Activated T-helper 1 cell treated with Interleukin-2 at 50 U/mL for 16 hours (primary cell): ENCODE measurements at places on chromosomes 6 and 20.

DNA sequence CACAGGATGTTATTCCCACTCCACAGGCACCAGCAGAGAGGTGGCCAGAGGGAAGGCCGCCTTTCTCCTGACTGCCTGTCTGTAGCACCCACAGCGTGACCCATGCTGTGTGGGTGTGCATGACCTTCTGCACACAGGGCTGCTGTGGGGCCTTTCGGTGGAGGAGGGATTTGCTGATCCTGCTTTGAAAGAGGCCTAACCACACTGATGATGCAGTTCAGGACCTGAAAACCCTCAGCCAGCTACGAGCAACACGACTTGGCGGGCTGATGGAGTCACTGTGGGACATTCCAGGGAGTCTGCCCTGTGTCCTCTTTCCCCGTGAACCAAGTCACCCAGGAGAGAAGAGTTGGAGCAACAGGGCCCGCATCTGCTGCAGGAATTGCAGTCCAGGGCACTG is 49.1 kb downstream of the SYTL3 start:
- DNase-seq, result no peak

DNA sequence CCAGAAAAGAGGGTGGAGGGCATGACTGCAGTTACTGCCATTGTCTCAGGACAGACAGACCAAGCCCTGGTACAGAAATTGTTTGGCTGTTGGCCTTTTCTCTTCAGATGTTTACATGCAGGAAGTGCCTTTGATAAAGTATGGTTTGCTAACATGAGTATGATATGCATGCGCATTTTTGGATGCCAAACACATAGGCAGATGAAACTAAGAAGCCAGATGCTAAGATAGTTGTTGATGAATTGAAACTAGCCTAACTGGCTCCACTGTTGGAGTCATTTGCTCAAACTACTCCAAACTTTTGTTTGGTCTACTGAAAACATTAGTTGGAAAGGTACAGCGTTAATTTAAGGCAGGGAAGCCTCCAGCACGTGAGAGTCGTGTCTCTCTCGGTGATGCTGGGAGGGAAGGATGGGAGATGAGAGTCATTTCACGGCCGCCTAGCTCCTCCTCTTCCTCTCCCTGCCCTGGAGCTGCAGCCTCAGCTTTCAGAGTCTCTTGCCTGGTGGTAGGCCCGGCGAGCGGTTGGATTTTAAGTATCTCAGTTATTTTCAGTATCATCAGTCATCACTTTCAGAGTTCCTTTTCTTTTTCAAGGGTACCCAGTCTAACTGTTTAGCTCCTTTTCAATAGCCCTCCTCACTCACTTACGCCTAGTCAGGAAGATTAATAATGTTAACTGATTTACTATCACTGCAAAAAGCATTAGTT is 29.7 kb downstream of the RREB1 start:
- peak; percentile 42 for DNase-seq

DNA sequence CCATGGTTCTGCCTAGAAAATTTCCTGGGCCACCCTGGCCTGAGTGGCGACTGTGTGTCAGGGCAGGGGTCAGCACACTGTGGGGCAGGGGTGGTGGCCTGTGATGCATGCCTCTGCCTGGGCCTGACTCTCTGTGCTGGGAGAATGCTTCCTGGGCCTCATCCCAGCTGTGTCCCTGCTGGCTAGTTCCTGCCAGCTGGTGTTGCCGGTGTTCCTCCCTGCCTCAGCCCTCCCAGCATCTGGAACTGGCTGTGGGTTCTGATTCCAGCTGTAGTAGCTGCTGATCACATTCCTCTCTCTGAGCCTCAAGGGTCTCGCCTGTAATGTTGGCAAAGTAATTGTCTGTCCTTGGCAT is 101.5 kb downstream of the SYCP2 start:
- no peak for DNase-seq

DNA sequence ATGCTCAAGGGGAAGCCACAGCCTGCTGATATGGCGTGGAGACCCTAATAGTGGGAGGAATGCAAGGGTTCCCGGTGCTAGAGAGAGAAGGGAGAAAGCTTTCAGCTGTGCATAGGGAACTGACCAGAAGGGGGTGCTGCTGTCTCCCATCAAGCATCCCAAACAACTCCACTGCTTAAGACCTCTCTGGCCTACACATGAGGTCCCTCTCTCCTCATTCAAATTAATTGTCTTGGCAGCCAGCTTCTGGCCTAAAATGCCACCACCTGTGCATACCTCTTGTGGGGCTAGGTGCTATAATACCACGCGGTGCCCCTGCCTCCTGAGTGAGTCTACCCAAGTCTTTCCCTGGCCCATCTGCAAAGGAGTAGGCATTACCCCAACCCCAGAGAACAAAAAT is 14.5 kb downstream of the ADISSP start:
- DNase-seq, result peak; percentile 27

GRCh38 chr6:71446470-71446869 is 157.9 kb downstream of the OGFRL1 start:
- DNase-seq, result no peak

DNA sequence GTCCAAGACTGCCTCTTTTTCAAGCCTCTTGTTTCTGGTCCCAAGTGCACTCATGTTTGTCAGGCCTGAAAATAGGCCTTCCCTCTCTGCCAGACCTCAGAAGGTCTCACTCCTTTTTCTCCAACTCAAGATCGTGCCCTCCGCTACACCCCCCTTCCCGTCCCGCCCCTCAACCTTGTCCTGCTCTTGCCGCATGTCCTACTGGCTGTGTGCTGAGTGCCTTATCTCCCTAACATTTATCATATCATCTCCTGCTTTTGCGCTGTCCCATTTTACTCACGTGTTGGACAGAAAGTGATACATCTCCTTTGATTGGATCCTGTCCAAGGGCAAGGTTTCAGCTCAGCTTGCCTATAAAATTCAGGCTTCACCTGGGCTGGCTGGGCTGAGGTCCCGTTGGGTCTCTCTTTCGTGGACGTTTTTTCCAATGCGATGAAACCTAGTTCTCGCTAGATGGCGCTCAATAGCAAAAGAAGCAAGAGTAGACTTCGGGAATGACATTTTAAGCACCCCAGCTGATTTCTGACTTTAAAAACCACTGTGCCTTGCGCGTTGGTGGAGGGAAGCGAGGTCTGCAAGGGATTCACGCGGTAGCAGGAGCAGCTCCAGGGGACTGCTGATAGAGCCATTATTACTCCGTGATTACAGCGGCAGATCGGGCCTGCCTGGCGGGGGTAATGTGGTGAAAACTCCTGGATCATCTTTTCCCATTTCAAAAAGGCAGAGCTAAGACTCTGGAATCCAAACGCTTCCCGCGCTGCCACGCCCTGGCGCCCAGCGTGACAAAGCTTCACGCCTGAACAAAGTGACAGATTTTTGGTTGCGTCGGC is 137.6 kb downstream of the IMPG1 start:
- DNase-seq, result no peak

GRCh38 chr6:30450909-30451841 is 38.1 kb upstream of the HLA-E start:
- peak; percentile 34 for DNase-seq

- no peak for DNase-seq
Measured at GRCh38 chr6:73699676-73700459, 3.9 kb downstream of the CD109 start.

DNA sequence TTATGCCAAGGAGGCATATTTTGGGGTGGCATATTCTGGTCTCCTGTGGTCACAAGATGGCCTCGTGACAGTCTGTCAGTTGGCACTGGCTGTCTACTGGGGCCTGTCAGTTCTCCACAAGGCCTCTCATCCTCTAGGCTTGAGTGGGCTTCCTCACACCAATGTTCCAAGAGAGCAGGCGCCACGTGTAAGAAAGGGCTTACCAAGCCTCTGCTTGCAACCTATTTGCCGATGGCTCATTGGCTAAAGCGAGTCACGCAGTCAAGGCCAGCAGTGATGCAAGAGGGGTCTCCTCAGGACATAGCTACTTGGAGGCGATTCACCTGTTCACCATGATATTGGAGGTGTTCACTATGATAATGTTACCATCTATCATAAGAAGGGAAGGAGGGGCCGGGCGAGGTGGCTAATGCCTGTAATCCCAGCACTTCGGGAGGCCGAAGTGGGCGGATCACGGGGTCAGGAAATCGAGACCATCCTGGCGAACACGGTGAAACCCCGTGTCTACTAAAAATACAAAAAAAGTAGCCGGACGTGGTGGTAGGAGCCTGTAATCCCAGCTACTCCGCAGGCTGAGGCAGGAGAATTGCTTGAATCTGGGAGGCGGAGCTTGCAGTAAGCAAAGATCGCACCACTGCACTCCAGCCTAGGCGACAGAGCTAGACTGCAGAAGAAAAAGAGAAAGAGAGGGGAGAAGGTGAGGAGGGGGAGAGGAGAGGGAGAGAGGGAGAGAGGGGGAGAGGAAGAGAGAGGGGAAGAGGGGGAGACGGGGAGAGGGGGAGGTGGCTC is 35.3 kb downstream of the C6orf52 start:
- DNase-seq, result no peak

GRCh38 chr6:166474721-166475565 is 92.2 kb upstream of the MPC1 start:
- no peak for DNase-seq

DNA sequence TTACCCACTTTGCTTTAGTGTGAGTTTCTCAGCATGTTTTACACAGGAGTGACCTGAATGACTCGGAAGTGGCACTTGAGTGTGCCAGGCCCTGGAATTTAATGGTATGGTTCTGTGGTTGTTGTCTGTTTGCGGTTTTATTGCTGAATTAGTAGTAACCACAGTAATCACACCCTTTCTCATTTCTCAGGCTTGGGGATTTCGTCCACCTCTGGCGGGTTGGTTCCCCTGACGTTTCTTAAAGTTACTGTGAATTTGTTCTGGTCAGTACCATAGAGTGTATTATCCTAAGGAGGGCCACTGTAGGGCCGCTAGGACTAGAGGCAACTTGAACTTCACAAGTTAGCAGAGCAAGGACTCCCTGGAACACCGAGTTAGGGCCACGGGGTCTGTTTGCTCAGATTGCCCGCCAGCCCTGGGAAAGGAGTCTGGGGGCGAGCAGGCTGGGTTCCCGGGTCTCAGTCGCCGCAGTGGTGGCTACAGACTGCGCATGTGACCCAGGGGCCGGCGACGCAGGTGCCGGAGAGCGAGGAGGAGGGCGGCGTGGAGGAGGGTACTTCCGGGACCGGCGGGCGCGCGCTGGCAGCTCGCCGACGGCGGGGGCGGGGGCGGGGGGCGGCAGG is 546 bp upstream of the KLHL32 start:
- DNase-seq, result no peak

- no peak for DNase-seq
Measured at GRCh38 chr20:12435268-12435667, 517.6 kb downstream of the BTBD3 start.

DNA sequence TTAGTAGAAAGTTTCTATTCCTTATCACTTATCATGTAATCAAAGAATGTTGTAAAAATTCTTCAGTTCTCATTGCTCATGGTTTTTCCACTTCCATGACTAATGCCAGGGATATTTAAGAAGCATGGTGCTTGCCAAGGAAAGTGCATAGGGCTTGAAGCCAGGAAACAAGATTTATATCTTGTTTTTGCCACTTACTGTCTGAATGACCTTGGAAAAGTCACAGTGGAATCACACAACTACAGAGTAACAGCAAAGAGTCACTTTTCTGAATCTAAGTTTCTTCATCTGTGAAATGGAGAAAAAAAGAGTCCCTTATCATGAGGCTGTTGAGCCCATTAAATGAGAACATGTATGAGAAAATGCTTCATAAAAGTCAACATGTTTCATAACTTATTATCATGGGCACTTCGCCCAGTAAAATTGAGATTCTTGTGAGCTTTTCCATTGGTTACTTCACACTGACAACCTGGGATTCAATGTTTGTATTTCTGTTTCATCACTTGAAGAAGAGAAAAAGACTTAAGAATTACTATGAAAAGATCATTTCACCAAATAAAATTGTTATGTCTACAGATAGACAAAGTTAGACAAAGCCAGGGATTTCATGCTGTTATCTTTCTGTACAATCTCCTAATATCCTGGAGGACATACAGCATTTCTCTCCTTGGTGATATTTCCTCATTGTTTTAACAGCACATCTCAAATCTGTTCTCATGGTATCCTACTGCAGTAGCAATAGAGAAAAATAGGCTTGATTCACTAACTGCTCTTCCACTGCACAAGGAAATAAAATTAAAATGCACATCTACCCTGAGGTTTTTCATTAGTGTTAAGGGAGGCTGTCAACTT is 7.6 kb upstream of the BMP5 start:
- DNase-seq, result no peak

DNA sequence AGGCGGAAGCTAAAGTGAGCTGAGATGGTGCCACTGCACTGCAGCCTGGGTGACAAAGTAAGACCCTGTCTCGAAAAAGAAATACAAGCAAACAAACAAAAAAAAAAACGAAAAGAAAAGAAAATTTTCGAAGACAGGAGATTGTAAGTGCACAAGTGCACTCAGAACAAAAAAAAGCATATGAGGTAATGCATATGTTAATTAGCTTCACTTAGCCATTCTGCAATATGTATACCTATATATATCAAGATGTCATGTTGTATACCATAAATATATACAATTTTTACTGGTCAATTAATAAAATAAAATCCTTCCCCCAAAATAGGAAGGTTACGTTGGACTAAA is 127.5 kb downstream of the RIN2 start:
- no peak for DNase-seq

DNA sequence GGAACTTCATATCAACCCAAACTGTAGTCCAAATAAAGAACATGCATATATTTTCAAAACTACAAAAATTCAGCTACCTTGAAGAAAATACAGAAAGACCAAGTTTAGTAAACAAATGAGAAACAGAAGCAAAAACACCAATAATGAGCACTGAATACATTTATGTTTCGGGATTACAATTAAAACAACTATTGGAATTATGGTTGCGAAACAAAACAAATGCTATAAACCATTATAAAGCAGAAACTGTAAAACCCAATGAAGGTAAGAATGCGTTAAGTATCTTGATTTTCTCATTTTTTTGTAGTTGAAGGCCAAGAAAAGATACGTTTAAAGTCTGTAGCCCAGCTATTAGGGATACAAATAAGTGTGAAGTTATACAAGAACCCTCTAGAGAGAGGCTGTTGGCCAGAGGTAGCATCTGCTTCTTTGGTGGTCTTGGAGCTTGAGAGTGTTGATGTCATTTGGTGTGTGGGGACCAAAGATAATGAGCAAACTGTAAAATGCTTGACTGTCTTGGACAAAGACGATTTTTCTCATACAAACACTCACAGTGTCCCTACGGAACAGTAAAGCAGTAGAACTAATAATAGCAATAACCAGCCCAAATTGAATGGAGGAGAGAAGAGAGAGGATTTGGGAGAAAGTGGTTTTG is 111.5 kb downstream of the PRND start:
- DNase-seq, result no peak

GRCh38 chr6:134741200-134741536 is 208.7 kb downstream of the ALDH8A1 start:
- DNase-seq, result no peak

GRCh38 chr6:16855460-16855859 is 94.2 kb upstream of the ATXN1 start:
- DNase-seq, result no peak

DNA sequence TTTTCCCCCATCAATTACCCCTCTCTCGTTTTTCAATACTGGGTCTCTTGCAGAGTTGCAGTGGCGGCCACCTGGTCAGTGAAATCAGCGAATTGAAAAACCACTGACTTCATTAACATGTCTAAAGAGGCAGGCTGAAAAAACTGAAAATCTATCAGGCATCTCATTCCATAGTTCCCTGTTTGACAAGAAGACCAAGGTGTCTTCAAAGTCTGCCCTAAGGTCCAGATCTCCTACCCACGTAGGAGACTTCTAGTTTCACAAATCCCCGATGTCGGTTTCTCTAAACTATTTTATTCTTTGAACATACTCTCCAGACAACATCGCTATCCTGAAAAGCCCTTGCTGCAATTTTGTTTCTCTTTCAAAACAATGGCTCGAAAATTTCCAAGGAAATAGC is 796 bp upstream of the TUBB start:
- DNase-seq, result no peak

GRCh38 chr6:131976545-131977061 is 25.4 kb upstream of the CCN2 start:
- no peak for DNase-seq
